ENCODE measurements at places on chromosomes 12 and 14.

- DNase-seq = no peak
Observed at GRCh38 chr12:75859868-75860267, 171.7 kb downstream of the PHLDA1 start.

GRCh38 chr12:109753959-109754358 lies 40.3 kb downstream of the FAM222A start:
- no peak for DNase-seq

DNA sequence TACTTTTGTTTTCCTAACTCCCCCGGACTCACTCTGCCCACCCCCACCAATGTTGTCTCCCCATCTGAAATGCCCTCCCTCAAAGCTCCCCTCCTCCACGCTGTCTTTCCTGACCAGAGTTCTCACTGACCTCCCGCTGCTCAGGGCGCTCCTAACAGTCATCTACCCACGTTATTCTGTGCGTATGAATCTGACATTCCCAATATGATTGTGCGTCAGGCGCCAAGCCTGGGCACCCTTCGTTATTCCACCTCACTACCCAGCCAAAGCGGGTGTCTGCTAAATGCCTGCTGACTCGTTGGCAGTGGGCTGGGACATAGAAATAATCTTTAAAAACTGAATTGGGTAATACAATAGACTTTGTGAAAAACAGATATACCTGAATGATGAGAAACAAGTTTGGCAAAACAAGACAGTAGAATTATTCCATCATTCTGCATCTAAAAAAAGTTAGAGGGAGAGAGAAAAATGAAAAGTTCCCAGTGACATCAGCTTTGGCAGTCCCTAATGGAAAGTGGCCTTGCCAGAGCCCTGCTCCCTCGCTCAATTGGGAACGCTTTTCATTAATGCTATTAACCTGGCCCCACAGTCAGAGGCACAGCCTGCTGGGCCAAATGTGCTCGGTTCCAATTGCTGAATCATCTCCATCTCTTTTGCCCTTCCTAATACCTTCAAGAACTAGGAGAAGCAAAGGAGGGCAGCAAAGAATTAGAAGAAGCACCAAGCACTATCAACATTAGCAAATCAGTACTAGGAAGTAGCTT lies 74.0 kb upstream of the PLXNC1 start:
- DNase-seq = no peak

GRCh38 chr14:59482541-59483331 lies 1.5 kb downstream of the L3HYPDH start:
- no peak for DNase-seq

- no peak for DNase-seq
Observed at GRCh38 chr12:131098178-131098981, 144.7 kb downstream of the ADGRD1 start.

- no peak for DNase-seq
Observed at GRCh38 chr12:77923882-77924281, 93.2 kb downstream of the NAV3 start.

- DNase-seq = no peak
Observed at GRCh38 chr12:11133816-11134215, 628 bp downstream of the TAS2R30 start.

DNA sequence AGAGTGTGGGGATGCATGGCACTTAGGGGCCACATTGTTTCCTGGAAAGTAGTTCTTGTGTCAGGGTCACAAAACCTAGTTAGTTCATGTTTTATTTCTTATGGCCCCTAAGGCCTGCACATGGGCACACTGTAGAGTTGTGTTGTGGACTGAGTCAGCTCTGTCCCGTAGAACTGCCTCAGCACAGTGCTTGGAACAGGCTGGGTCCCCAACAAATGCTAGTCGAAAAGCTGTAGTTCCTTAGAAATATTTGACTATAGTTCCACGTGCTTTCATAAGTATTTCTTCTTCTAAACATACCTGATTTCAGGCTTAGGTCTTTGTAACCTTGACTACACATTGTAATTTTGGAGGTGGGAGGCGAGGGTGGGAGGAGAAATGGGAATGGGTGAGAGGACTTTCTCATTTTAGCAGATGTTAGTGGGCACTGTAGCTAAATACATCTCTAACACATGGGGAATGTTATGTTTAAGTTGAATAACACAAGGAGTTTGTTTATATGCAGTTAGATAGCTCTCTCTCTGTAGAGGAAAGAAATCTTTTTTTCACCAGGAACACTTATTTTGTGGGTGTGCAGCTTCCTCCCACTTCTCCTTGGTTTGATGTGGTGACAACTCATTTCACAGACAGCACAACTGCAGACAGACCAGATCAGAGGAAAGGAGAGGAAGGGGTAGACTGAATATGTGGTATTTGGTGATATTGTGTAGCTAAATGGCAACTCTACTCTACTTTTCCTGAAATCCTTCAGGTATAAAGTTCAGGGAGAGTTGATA lies 39.5 kb upstream of the DACT1 start:
- DNase-seq = peak; percentile 61

- DNase-seq = peak; percentile 41
Observed at GRCh38 chr12:123106640-123107359, 44.1 kb downstream of the PITPNM2 start.

DNA sequence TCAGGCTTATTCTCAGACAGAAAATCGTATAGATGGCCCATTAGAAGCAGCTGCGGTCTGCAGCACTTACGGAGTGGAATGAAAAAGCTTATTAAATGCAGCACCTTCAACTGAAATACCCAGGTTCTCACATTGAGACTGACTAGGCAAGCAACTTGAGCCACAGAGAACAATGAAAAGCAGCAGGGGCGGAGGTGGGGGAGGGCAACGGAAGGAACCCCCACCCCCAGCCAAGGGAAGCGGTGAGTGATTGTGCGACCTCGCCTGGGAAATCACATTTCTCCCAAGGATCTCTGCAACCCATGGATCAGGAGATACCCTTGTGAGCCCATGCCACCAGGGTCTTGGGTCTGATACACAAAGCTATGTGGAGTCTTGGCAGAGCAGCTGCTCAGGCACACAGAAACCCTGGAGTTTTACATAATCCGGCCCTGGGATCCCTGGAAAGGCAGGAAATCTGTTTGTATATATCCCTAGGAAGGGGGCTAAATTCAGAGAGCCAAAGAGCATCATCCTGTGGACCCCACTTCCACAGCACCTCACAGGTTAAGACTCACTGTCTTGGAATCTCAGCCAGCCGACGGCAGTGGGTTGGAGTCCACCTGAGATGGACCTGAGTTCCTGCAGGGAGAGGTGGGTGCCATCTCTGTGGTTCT lies 38.1 kb downstream of the PZP start:
- no peak for DNase-seq

- no peak for DNase-seq
Observed at GRCh38 chr12:124621296-124621660, 53.9 kb upstream of the NCOR2 start.

DNA sequence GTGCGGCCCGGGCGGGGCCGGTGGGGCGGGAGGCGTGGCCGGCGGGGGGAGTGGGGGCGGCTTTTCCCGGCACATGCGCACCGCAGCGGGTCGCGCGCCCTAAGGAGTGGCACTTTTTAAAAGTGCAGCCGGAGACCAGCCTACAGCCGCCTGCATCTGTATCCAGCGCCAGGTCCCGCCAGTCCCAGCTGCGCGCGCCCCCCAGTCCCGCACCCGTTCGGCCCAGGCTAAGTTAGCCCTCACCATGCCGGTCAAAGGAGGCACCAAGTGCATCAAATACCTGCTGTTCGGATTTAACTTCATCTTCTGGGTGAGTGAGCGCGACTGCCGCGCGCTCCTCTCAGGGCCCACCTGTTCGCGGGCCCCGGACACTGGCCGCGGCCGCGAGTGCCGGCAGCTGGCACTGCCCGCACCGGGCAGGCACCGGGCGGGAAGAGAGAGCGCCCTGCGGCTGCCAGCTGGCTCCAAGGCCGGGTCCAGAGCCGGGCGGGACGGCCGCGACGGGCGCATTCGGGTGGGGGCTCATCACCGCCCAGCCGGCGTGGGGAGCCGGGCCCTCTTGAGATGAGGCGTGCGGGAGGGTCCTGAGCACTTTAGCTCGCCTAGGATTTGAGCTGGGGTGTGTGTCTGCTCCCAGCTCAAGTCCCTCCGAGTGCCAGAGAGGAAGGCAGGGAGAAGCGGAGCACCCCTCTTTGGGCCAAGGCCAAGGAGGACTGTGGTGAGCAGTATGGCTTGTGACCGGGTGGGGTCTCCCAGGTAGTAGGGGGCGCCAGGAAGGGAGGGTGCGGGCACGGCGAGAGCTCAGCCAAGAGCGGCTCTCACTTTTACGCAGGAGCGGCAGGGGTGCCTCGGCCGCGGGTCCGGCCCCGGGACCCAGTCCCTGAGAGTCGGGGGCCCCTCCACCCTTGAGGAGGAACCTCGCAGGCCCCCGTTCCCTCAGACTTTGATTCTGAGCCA lies at the start of gene CD9:
CD9 (plus strand) TSS at position 145 of the 957 bp plus-strand sequence; CDS start at position 245, 100 bp downstream.
- DNase-seq = no peak

- DNase-seq = no peak
Observed at GRCh38 chr14:41758011-41758665, 151.5 kb downstream of the LRFN5 start.

DNA sequence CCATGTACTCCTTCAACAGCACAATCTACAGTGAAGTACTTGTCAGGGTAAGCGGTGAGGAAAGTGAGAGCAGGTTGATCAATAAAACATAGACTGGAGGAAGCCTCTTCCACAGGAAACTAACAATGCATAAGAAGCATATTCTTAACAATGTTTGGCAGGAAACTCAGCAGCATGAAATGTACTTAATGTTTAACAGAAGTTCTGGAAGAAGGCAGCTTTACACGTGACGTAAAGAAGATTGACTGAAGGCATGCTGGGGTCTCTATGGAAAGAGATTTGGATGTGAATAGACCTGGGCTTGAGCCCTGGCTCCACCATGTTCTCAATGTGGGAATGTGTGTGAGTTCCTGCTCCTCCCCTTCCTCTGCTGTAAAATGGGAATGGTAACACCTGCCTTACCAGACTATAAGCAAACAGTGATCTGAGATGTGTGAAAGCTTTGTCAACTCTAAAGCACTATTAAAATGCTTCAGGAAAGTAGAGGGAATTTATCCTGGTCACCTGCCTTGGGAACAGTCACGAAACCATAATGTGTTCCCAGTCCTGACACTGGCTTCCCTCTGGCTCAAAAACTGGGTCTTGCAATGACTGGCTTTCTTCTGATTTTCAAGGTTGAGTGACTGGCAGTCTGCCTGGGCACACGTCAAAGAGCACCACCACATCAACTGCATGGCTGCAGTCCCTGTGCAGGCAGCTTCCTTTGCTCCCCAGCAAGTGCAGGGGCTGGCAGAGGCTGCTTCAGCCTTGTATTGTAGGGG lies 384.6 kb downstream of the APAF1 start:
- no peak for DNase-seq

GRCh38 chr14:89540009-89540829 lies 123.2 kb upstream of the FOXN3 start:
- no peak for DNase-seq

GRCh38 chr14:71339650-71340415 lies 432.6 kb downstream of the PCNX1 start:
- DNase-seq = no peak

DNA sequence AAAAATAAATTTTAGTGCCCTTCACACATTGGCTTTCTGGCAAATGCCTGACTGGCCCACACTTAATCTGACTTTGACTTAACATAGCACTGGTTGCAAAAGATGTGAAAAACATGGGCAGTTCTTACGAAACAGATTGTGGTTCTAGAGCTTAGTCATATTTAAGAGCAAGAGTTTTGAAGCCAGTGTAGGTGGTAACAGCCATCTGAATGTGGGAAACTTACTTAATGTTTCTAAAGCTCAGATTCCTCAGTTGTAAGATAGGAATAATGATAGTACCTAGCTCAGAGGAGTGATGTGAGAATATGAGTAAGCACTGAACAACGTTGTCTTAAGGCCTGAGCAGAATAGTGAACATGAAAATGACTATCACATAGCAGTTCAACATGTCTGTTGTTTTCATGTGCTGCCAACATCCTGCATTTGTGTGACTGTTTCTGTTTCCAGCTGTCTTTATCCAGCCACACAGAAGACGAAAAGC lies 262.7 kb downstream of the SYT1 start:
- no peak for DNase-seq

DNA sequence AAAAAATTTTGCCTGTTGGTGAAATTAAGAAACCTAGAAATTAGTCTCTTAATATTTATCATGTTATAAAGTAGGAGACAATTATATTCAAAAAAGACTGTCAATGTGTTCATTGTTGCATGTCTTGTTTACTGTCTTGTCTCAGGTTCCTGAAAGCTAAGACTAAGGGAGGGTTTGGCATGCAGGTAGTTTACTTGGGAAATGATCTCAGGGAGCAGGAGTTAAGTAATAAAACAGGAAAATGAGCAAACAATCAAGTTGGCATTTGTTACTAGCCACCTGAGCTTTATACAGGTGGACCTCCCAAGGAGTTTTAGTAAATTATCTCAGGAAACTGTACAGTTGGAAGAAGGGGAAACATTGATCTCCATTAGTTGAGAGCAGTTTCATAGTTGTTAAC lies 188.0 kb upstream of the MDGA2 start:
- no peak for DNase-seq

DNA sequence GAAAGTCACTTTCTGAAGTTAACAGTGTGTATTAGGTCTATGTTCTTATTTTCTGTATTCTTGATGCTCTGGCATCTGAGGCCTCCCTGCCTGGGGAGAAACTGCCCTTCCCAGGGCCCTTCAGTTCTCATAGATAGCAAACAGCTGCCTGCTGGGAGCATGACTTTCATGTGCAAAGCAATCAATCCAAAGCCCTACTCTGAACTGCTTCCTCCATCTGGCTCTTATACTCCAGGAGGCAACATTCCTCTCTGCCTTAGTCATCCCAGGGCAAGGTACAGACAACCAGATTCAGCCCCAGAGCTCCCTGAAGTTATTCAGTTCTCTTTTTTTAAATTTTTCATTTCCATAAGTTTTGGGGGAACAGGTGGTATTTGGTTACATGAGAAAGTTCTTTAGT lies 41.7 kb upstream of the RIN3 start:
- no peak for DNase-seq

- DNase-seq = no peak
Observed at GRCh38 chr14:83870546-83871270, 1659.2 kb upstream of the FLRT2 start.

DNA sequence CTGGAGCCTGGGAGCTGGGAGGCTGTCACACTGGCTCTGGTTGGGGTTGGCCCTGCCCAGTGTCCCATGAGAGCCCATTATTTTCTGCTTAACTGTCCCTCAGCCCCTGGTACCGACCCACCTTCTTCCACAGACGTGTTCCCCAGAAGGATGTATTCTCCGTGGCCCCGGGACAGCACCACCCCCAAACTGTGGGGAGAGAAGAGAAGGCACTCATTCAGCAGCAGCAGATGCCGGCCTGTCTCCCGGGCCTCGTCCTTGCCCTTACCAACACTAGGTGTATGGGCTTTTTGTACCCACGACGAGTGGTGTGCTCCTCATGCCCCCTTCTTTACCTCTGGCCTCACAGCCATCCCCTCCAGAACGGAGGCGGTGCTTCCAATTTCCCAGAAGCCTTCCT lies 38.1 kb downstream of the LRTM2 start:
- DNase-seq = no peak

- no peak for DNase-seq
Observed at GRCh38 chr12:56878010-56878339, 56.2 kb downstream of the SDR9C7 start.

- DNase-seq = no peak
Observed at GRCh38 chr12:6978188-6978587, 7.5 kb downstream of the EMG1 start.

GRCh38 chr14:80770114-80770908 lies 171.2 kb downstream of the CEP128 start:
- no peak for DNase-seq
